ENCODE measurements at places on chromosomes 1 and 21. TPM values are rescaled to one million over a fixed set of nuclear protein-coding genes. Genes with fewer than 3 reads are reported as not detected.
A peak's percentile ranks its signal among the peaks of the same experiment; 100 is the strongest.

- no peak for DNase-seq
Measured at GRCh38 chr1:25055324-25055780, 125.3 kb upstream of the RUNX3 start.

DNA sequence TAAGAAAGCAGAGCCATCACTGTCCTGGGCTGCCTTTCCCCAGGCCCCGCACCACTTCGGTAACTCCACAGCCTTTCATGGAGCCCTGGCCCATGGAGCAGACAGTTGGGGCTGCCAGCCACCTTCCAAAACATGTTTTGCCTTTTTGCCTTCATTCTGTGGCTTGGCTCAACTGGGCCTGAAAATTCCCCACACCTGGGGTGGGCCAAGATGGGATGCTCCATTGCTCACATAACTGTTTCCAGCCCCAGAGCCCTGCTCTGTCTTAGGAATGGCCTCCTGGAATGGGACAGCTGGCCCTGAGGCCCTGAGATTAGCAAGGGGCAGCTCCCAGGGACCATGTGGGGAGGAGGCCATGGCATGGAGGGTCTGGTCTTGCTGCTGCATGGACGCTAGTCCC, 10.9 kb upstream of the PRELP start:
- no peak for DNase-seq

The OR2G6 gene
- total RNA-seq = not detected

DNA sequence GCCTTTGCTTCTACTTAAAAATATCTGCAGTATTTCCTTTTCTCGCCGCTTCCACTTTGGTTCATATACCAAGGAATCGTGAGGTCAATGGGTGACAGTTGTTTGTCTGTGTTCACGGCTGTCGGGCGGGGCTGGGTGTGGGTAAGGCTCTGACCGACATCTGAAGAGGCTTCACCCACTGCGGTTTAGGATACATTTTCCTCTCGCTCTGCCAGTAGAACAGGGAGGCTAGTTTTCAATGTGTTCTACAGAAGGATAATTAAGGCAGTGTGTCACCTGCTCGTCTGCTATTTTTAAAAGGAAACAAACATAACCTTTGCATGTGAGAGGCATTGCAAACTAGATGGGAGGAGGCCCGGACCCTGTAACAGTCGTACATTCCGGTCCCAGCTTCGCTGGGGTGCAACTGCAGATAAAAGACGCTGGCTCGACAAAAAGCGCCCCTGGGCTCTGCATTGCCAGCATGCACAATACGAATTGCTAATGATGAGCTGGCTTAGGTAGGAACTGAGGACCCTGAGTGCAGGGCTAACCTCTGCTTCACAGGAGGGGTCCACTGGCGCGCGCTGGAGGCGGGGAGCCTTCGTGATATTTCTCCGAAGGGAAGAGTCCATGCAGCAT, 8.5 kb upstream of the ERG start:
- DNase-seq = no peak

The RPTN gene
- not detected for total RNA-seq

The ELAPOR1 gene
- total RNA-seq = 1.2 TPM

- DNase-seq = no peak
Measured at GRCh38 chr1:110515891-110516290, 3.1 kb downstream of the KCNA10 start.

- no peak for DNase-seq
Measured at GRCh38 chr1:91007827-91008226, 14.0 kb downstream of the ZNF644 start.

DNA sequence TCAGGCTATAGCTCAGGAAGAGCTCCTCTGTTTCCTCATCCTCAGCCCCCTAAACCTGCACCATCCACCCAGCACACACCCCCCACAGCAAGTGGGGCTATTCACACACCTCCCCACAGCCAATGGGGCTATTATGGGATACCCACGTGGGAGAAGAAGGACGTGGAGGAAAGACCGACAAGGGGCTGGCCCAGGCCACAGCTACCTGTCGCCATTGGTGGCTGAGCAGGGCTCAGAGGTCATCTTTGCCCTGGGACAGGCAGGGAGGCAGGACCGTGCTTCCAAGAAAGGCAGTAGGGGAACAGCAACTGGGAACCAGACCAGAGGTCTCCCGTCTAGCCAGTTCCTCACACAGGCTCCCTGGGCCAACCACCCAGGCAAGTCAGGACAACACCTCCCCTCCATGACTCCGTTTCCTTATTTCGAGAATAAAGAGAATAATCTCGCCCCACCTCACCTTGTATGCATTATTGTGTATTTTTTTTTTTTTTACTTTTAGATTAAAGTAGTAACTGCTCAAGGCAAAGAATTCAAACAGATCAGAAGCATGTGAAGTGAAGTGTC, 92.3 kb upstream of the TARDBP start:
- DNase-seq = no peak

DNA sequence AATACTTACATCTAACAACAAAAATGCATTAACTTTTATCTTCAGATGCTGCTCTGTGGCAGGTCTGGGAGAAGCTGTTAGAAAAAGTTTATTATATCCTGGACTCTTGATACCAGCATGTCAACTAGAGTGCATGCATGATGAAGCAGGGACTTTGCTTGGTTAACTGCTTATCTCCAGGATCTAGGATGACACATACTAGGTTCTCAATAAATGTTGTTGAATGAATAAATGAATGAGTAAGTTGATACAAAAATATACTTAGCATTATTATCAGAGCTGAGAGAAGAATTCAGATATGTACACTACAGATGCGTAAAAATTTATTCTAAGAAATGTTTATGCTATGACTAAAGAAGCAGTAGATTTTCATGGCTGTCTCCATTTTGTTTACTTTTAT, 304.3 kb downstream of the LTN1 start:
- DNase-seq = no peak

GRCh38 chr1:66648901-66649595, 103.2 kb upstream of the DYNLT5 start:
- DNase-seq = no peak

The CD1E gene
- total RNA-seq = not detected

DNA sequence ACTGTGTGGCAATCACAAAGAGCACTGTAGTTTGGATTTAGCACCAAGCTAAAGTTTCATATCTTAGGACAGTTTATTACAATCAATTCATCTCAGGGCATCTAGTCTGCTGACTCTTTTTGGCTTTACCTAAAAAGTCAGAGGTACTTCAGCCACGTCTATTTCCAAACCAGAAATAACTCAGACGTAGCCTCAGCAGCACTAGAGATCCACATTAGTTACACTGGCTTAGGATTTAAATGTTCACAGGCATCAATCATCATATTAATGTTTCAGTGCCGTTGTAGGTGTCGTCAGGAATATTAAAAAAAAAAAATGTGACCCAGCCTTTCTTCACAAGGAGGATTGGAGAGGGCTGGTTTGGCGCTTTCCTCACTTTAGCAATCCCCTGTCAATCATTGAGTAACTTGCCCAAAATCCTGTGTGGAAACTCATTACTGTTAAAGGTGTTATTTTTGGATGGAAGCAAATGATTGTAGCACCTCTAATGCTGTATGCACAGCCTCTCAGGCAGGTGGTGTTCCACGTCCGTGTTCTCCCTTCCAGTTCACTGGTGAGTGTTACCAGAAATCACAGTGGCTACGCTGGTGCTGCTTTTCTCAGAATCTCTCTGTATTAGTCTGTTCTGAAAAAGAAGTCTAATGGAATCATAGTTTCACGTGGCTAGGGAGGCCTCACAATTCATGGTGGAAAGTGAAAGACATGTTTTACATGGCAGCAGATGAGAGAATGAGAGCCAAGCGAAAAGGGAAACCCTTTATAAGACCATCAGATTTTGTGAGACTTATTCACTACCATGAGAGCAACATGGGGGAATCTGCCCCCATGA, 45.4 kb downstream of the NEK7 start:
- no peak for DNase-seq

GRCh38 chr1:56137521-56138505, 441.6 kb downstream of the PLPP3 start:
- no peak for DNase-seq

DNA sequence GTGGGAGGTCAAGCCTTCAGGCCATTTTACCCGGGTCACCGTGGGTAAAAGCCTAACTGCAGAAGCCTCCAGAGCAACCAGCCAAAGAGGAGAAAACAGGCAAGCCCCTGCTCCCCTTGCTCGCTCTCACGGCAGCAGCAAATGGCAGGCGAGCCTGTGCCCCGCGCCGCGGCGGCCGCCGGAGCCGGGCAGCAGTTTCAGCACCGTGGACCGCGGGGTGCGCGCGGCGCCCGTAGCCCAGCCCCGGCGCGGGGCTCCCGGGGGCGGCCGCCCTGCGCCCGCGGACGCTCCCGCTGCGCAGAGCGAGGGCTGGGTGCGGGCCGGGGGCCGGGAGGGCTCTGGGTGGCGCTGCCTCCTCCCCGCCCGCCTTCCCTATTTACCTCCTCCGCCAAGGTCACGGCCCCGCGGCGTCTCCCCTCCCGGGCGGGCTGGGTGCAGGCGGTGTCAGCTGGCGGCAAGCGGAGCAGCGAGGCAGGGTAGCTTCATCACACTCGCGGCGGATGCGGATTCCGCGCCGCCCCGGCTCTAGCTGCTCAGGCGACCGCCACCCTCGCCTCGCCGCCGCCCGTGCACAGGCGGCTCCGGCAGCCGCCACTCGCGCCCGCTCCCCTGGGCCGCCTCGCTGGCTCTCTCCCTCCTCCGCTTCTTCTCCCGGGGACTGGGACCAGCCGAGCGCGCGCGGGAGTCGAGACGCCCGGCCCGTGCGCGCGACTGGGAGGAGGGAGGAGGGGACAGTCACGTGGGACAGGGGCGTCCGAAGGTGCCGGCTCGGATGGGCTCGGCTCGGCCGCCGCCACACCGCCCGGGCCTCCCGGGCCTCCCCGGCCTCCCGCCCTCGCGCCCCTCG, at the start of gene RGS7:
TSS of gene RGS7 (minus strand) at position 687 of the 847 bp plus-strand sequence.
- DNase-seq = peak; percentile 34

DNA sequence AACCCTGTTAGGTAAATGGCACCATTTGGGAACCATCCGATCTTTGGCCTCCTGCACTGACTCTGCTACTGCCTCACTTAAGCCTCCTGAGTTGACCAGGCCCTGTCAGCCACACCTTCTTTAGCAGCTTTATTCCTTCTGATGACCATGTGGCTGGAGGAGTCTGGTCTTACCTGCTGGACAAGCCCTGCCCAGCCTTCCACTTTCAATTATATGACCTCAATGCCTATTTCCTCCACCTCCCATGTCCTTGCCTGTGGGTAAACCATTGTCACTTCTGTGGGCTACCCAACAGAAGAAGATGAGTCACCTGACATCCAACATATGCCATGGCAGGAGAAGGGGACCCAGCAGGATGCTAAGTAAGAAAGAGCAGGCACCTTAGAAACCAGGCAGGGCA, 393.8 kb downstream of the NTNG1 start:
- no peak for DNase-seq

- no peak for DNase-seq
Measured at GRCh38 chr1:65979136-65980044, 186.7 kb downstream of the PDE4B start.

GRCh38 chr1:45429561-45430159, 61.3 kb downstream of the TESK2 start:
- no peak for DNase-seq

DNA sequence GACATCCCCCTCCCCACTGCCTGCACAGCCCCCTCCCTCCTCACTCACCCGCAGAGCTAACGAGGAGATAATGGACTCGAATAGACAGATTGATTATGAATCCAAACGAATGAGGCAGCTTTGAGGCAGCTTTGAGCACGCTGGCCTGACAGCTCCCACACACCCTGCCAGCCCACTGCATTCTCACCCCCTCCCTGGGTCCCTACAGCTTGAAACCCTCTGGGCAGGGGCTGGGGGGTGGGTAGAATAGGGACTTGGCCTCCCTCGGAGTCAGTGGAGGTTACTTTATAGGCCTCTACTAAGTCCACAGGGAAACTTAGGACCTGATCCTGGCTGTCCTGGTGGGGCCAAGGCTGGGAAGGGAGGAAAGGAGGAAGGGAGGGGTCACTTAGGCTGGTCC, 1.9 kb downstream of the NTRK1 start:
- DNase-seq = no peak

- no peak for DNase-seq
Measured at GRCh38 chr1:160835751-160836150, 26.9 kb downstream of the CD244 start.

The LHX8 gene
- total RNA-seq = 20.5 TPM

DNA sequence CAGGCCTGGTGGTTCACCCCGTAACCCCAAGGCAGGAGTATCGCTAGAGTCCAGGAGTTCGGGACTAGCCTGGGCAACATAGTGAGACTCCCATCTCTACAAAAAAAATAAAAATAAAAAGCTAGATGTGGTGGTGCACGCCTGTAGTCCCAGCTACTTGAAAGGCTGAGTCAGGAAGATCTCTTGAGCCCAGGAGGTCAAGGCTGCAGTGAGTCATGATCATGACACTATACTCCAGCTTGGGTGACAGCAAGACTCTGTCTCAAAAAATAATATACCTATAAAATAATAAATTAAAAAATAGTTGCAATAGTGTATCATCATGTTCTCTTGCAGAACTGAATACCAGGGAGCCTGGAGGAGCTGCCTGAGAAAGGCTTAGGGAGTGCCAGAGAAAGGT, 19.9 kb upstream of the TMEM39B start:
- no peak for DNase-seq

DNA sequence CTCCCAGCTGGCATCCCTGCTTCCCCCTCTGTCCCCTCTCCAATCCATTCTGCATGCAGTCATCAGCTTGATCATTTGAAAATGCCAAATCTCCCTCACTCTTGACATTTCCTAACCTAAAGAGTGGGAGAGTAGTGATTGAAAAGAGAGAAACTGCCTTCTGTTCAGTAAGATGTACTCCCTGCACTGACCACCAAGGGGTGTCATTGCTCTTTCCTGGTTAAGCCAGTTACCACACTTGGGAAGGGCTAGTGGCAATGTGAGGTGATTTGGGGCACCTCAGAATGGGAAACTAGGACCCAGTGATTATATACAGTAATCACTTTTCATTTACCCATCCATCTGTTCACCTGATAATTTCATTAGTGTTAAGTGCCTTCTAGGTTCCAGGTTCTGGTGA, 6.9 kb upstream of the TMEM269 start:
- no peak for DNase-seq

The PADI1 gene
- 1.5 TPM for total RNA-seq

GRCh38 chr1:68459796-68460195, 10.0 kb upstream of the RPE65 start:
- no peak for DNase-seq

The NHLH1 gene
- total RNA-seq = 0.11 TPM

Measured in SJSA1 (cell line).